ENCODE measurements at places on chromosomes 12 and 14. TPM values are rescaled to one million over a fixed set of nuclear protein-coding genes. Genes with fewer than 3 reads are reported as not detected.

The OTUB2 gene
- 0.75 TPM for total RNA-seq

The RGS6 gene
- total RNA-seq = not detected

The KLRF1 gene
- total RNA-seq = not detected

The OR4E2 gene
- total RNA-seq = not detected

The PLA2G1B gene
- not detected for total RNA-seq

The PRB2 gene
- total RNA-seq = not detected

The SLC6A15 gene
- total RNA-seq = not detected

The SDR9C7 gene
- total RNA-seq = not detected

The MANSC4 gene
- total RNA-seq = not detected

The APOF gene
- 199 TPM for total RNA-seq

The KITLG gene
- total RNA-seq = 1.1 TPM

The SLC38A6 gene
- total RNA-seq = 5.6 TPM
